ENCODE measurements at places on chromosomes 3 and 15. TPM values are rescaled to one million over a fixed set of nuclear protein-coding genes. Genes with fewer than 3 reads are reported as not detected.

ACTL6A gene
- 46.2 TPM for total RNA-seq

COL6A5 gene
- total RNA-seq: not detected

RTP3 gene
- total RNA-seq: not detected

ANKUB1 gene
- total RNA-seq: not detected

DNA sequence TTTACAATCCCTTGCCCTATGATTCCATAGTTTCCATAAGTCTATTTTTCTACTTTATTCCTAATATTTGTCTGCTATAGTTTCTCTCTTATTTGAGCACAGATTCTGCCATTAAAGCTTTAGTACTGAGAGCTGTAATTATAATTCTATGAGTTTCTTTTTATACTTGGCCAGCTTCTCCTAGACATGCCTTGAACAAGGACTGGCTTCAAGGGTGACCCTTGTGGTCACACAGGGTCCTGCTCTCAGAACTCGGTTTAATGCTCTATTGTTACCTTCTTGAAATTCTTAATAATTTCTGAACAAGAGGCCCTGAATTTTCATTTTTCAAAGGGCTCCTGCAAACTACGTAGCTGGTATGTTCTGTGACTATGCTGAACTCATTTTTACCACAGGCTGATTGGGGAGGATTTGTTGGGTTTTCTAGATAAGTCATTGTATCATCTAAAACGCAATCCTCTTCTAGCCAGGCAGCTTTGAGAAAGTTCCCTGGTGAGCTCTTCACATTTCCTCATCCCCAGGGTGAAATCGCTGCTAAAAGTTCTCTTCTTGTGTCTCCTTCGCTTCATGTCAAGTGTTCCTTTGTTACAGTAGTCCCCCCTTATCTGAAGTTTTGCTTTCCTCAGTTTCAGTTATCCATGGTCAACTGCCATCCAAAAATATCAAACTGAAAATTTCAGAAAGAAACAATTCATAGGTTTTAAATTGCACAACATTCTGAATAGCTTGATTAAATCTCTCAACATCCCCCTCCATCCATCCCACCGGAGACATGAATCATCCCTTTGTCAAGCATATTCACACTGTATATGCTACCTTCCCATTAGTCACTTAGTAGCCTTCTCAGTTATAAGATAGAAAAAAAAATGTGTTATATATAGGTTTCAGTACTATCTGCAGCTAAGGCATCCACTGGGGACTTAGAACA, 12.6 kb upstream of the PLCL2 start:
- H3K4me1 ChIP-seq: peaks cover 5% of the 10 kb centered on the region
- H3K4me3 ChIP-seq: no peak overlapping the region

- H3K4me3 ChIP-seq: no peak overlapping the region
- no peaks in the 10 kb centered on the region for H3K36me3 ChIP-seq
- DNase-seq: no peak
- H3K27me3 ChIP-seq: no peaks in the 10 kb centered on the region
- H3K27ac ChIP-seq: no peak overlapping the region
- H3K4me1 ChIP-seq: no peaks in the 10 kb centered on the region
Measured at GRCh38 chr15:27742751-27743477, 356.2 kb downstream of the OCA2 start.

- no peak for DNase-seq
- peaks cover 10% of the 10 kb centered on the region for H3K36me3 ChIP-seq
- peak overlapping the region; percentile 55 for H3K27ac ChIP-seq
- H3K4me1 ChIP-seq: peaks cover 9% of the 10 kb centered on the region
- no peak overlapping the region for H3K4me3 ChIP-seq
- no peaks in the 10 kb centered on the region for H3K27me3 ChIP-seq
Measured at GRCh38 chr3:174776636-174777035, 82.5 kb upstream of the NAALADL2 start.

GRCh38 chr3:17972959-17973906, 230.8 kb upstream of the TBC1D5 start:
- no peak for DNase-seq
- no peak overlapping the region for H3K27ac ChIP-seq
- no peaks in the 10 kb centered on the region for H3K27me3 ChIP-seq
- H3K4me3 ChIP-seq: no peak overlapping the region
- H3K4me1 ChIP-seq: no peaks in the 10 kb centered on the region
- H3K36me3 ChIP-seq: no peaks in the 10 kb centered on the region

DNA sequence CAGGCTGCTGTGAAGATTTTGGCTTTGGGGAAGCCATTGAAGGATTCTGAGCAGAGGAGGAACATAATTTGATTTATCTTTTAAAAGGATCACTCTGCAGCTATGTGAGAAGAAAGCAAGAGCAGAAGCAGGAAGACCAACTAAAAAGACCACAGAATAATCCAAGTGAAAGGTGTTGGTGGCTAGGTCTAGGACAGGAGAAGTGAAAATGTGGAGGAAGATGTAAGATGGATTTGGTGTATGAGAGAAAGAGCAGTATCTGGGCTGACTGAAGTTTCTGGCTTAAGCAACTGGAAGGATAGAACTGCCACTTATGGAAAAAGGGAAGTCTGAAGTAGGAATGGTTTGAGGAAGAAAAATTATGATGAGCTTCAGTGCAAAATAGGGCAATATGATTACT, 62.0 kb downstream of the SFMBT1 start:
- no peak for DNase-seq
- H3K36me3 ChIP-seq: no peaks in the 10 kb centered on the region
- no peak overlapping the region for H3K27ac ChIP-seq
- H3K27me3 ChIP-seq: no peaks in the 10 kb centered on the region

DNA sequence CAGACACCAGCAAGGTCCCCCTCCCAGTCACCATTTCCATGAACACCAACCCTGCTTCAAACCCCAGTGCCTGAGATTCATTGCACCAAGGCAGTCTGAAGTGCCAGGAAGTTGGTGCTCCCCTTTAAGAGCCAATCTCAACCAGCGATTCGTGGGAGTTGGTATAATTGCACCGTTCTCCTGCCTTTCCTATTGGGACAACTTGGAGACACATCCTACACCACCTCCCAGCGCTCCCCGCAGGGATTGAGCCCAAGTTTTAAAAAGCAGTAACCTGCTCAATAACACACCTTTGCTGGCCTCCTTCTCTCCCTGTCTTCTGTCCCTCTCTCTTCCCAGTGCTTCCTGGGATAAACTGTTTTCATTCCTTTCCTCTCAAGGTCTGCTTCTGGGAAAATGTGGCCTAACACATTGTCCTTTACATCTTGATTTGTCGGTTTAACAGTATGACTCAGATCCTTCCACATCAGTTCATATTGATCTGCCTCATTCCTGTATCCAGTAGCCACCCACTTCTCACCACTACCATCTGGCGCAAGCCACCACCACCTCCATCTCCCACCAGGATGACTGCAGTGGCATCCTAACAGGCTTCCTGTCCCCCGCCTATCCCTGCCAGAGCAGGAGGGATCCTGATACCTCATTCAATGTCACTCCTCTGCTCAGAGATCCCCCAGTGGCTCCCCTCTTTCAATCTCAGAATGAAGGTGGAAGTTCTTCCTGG, 37.8 kb upstream of the HRH1 start:
- no peaks in the 10 kb centered on the region for H3K27me3 ChIP-seq
- no peak overlapping the region for H3K27ac ChIP-seq
- no peak for DNase-seq
- no peak overlapping the region for H3K4me3 ChIP-seq

GRCh38 chr3:117524890-117525289, 815.3 kb downstream of the TUSC7 start:
- no peak overlapping the region for H3K4me3 ChIP-seq
- no peaks in the 10 kb centered on the region for H3K36me3 ChIP-seq
- H3K4me1 ChIP-seq: peaks cover 17% of the 10 kb centered on the region
- H3K27ac ChIP-seq: no peak overlapping the region

DNA sequence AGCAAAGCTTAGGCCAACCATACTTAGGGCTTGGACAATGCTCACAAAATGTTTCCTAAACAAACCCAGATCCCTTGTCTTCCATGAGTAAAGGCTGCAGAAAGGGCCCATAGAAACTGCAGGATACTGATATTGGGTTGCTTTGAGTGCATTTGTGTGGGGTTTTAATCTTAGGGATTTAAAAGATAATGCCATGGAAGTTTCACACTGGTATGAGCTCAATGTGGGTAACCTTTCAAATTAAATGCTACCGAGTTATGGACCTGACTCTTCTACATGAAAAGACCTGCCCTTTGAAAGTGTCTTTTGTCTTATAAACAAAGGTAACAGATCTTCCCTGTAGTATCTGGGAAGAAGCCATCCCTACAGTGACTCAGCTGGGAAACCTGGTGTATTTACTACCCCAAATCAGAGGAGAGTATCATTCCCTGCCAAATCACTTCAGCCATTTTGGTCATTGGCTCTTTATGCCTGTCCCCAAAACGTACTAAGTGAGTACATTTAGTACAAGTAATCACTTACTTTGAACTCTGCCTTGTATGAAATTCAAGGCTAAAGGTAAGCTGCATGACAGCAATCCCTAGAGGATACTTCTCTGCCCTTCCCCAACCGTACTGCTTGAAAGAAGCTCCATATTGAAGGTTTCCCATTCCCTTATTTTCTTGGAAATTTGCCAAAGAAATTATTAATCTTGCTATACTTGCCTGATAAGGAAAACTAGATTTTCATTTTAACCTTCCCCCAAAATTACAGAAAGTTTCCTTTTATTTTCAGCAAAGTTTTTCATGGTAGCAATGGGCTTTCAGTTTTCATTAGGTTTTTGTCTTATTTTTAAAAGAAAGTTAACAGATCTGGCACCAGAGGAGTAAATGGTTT, 7.2 kb downstream of the TM4SF1 start:
- peaks cover 51% of the 10 kb centered on the region for H3K4me1 ChIP-seq
- H3K4me3 ChIP-seq: no peak overlapping the region
- no peaks in the 10 kb centered on the region for H3K27me3 ChIP-seq
- H3K27ac ChIP-seq: no peak overlapping the region

- no peaks in the 10 kb centered on the region for H3K4me1 ChIP-seq
- no peak overlapping the region for H3K4me3 ChIP-seq
- no peaks in the 10 kb centered on the region for H3K27me3 ChIP-seq
Measured at GRCh38 chr15:96213045-96213444, 117.5 kb upstream of the NR2F2 start.

DNA sequence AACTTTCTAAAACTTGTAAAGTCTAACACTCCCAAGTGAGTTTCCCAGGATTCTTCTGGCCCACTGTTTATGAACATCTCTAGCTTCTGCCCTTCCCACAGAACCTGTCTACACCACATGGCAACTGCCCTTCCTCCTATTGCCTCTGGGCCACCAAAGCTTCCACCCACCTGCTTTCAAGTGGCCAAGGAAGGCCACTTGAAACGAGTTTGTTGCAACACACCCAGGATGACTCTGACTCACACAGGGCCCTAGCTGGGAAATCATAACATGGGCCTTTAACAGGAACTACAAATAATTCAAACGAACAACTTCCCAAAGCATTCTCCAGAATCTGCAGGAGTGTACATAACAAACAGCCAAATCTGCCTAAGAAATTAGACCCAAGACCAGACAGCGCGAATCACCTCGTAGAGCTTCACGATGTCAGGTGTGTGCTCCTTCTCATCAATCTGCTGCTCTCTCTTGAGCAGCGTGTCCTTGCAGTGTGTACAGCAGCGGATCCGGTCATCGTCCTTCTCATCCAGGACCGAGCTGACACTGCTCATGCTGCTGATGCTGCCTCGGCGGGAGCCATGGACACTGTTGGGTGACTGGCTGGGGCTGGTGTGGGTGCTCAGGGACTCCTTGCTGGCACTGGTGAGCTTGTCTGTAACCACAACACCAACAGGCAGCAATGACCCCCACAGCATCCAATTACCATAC, 16.8 kb downstream of the RBSN start:
- peaks cover 12% of the 10 kb centered on the region for H3K4me1 ChIP-seq
- DNase-seq: peak; percentile 58
- no peak overlapping the region for H3K4me3 ChIP-seq
- H3K27me3 ChIP-seq: no peaks in the 10 kb centered on the region
- peaks cover 95% of the 10 kb centered on the region for H3K36me3 ChIP-seq
